NCI-H2171 (cell line): ENCODE measurements at places on chromosomes 4 and X.

GRCh38 chr4:182925298-182925757 is 8.1 kb upstream of the DCTD start:
- peak; percentile 10 for DNase-seq

DNA sequence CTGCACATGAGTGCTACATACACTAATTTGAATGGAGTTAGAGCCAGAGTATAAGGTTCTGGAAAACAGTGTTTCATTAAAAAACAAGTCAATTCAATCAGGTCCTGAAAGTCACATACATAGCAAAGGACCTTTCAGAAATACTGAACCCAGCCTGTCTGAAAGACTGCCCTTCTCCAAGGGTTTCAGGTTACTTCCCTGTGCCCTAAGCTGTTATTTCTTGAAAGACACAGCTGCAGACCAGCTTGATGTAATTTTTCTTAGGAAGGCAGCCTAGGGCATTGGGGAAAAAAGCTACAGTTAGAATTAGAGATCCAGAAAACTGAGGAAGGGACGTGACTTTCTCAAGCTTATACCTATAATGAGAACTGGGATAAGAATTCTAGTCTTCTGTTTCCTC is 155.9 kb upstream of the MAOA start:
- DNase-seq = no peak

- no peak for DNase-seq
Observed at GRCh38 chr4:40458109-40458508, 123.0 kb downstream of the CHRNA9 start.

- no peak for DNase-seq
Observed at GRCh38 chrX:13994536-13995080, 35.1 kb downstream of the GEMIN8 start.

- DNase-seq = no peak
Observed at GRCh38 chr4:168647646-168648375, 151.0 kb downstream of the PALLD start.

GRCh38 chr4:129641179-129641578 is 545.2 kb downstream of the C4orf33 start:
- DNase-seq = peak; percentile 1
